ENCODE measurements at places on chromosomes 4 and X.

GRCh38 chr4:122341886-122342285 is 36.9 kb upstream of the ADAD1 start:
- no peak for DNase-seq

GRCh38 chr4:76410636-76411035 is 10.3 kb downstream of the CCDC158 start:
- no peak for DNase-seq

DNA sequence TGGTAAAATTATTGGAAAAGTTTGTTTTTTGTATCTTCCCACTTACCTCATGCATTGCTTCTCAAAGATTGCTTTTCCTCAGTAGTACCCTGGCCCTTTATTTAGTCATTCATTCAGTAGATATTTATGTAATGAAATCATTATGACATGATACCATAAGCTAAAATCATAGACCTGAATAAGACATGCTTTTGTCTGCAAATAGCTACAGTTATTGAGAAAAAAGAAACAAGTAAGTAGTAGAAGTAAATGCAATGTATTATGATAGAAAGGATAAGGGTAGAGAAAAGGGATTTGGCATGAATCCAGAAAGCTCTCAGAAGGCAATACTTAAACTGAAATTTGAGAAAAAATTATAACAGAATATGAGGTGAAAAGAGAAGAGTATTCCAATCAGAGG is 352.5 kb downstream of the GPM6A start:
- DNase-seq: no peak

- DNase-seq: no peak
Measured at GRCh38 chr4:72410158-72410557, 158.9 kb downstream of the ADAMTS3 start.

DNA sequence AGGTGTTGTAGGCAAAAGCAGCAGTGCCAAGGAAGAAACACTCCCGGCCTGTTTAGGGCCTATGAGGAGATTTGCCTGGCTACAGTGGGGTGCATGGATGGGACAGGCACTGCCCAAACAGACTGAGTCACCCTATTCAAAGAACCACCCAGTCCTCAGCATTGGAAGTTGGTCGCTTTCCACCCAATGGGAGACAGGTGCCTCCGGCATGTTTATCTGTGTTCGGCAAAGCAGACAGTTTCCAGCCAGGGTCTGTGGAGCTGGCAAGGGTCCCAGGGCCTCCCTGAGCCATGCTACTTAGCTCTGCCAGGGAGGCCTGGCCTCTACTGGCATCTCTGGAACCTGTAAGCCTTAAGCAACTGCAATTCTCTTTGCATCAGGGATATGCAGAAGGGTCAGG is 165.1 kb upstream of the ATP6AP2 start:
- DNase-seq: no peak

DNA sequence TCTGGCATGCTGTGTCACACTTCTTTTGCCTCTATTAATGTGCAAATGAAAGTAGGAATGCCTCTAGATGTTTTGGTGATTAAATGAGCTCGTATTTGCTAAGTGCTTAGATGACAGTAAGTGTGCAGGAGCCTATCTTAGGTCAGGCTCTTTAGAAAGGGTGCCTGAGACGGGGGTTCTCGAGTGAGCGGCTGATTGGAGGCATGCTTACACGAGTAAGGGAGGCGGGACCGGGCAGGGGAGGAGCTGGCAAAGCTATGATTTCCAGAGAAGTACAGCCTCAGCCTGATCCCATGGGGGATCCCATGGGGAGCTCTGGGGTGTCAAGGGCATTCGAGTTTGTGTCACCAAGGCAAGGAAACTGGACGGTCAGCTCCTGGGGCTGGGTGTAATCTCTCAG is 44.8 kb downstream of the CLDN34 start:
- DNase-seq: no peak

DNA sequence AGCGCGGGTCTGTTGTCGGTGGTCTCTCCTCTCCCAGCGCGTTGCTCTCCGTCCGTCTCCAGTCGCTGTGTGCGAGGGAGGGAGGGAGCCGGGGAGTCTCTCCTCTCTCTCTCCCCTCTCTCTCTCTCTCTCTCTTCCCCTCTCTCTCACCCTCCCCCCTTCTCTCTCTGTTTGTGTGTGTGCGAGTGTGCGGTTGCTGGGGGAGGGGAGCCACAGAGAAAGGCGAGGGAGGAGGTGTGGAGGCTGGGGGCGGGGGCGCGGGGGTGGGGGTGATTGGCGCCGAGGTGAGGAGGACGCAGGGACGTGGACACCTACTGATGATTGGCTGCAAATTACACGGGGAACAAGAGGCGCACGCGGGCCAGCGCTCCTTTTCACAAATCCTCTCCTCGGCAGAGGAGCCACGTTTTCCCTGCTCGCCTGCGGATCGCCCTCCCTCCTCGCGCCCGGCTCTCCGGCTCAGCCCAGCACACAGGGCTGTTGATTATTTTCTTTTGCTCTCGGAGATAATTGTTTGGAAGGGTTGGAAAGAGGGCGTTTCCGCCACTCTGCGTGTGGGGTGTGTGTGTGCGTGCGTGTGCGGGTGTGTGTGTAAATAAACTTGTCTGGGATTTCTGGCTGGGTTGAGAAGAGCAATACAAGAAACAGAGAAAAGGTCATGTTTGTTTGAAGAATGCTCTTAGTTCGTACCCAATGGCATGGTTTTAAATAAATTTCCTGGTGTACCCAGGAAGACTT is at the start of gene CXXC4:
Gene CXXC4 (minus strand): TSS at position 73 of the 738 bp plus-strand sequence. CDS start 3,092 bp downstream, outside the sequence.
- peak; percentile 1 for DNase-seq

DNA sequence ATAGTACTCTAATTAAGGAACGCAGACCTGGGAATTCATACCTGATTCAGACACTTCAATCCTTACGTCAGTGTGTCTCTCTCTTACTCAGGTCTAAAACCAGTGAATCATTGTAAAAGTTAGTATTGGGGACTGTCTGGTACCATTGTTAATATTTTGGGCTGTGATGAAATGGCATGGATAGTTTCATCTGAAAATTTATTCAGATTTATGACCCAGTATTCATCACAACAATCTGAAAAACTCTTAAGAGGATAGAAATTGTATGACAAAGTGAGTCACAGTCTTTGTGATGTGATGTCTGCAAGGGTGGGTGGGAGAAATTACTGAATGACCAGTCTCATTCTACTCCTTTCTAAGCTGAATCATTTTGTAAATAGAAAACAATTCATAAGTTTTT is 10.3 kb downstream of the FGF2 start:
- DNase-seq: no peak

DNA sequence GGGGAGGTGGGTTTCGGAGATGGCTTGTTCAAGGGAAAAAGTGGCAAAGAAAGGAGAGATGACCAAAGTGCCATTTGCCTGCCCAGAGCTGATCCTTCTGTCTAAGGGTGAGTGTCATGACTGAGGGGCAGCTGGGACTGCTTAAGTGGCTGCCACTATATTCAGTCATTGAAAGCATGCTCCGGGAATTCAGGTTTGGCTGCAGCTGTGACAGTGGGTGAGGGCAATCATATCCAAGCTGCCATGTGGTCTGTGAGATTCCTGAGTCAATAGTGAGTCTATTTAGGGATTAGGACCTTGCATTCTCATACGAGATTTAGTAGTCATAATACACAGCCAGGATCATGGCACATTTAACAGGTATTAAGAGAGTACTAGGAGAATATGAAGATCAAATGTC is 138.8 kb upstream of the BANK1 start:
- no peak for DNase-seq

GRCh38 chrX:40065296-40066046 is 32.3 kb downstream of the BCOR start:
- no peak for DNase-seq

GRCh38 chr4:138538743-138539142 is 296.6 kb upstream of the SLC7A11 start:
- no peak for DNase-seq

DNA sequence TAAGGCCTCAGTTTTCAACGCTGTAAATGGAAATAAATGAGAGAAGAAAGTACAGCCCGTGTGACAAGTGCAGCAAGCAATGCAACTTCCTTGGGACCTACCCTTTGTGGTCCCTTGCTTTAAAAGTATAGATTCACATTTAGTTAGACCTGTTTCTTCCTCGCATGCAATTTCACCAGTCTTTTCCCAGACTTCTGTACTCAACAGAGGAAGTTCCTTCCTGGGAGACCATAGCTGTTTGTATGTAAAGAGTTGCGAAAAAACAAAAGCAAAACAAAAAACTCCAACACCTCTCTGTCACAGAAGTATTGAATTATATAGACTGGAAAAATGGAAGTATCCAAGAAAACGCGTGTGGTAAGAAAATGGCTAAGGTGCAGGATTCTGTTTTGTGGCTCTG is 1.1 kb upstream of the IRF2 start:
- no peak for DNase-seq

DNA sequence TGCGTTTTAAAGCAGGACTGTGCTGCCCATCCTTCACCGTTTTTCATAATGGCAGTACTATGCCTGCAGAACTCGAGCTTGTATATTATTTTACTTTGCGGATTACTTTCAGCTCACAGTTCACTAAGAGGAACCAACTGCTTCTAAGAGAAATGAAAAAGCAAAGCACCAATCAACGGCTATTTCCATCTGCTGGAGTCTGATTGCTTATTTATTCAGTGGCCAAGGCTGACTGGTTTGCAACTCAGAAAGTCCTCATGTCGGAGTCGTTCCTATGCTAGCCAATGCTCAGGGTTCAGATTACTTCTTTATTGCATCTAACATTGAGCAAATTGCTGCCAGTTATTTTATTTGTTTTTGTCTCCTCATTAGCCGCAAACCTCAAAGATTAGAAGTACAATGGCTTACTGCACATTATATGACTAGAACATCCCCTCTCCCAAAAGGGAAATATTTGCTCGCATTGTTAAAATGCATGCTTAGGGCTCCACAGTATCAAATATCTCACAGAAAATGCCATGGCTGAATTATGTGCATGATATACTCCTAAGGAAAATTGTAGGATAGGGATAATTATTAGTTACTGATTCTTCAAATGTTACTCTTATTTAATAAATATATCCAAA is 1628.2 kb upstream of the ADGRL3 start:
- no peak for DNase-seq

DNA sequence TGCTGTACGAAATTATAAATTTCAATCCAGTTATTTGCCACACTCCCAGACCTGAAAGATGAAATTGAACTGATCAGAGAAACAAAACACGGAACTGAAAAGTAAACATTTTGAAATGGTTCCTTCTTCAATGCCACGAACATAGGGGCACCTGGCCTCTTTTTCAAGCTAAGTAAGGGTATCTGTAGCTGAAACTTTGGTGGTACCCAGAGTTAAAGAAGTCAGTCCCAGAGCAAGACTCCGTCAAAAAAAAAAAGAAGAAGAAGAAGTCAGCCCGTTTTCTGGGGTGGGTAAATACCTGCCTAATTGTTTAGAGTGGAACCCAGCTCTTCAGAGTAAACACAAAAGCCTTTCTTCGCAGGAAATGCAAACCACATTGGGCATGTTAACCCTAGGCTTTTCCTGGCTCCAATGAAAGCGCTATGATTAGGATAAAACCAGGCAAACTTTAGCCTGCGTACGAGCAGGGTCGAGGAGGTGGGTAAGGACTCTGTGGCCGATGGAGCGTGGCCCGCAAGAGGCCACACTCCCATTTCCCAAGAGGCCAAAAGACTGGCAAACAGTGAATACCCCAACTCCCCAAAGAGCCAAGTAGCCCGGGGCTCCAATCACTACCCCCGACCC is 1.3 kb downstream of the ANTXR2 start:
- no peak for DNase-seq

DNA sequence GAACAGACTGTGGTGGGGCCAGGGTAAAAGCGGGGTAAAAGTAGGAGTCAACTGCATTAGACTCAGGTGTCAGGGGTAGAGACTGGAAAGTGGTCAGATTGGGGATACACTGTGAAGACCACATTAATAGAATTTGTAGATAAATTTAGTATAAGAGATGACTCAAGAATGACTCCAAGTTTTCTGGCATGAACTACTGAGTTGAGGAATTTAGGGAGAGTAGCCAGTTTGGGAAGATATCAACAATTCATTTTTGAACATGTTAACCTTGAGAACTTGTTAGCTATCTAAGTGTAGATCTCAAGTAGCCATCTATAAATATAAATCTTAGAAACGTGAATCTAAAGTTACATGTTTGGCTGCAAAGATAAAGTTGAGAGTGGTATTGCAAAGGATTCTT is 206.9 kb upstream of the HCCS start:
- no peak for DNase-seq

DNA sequence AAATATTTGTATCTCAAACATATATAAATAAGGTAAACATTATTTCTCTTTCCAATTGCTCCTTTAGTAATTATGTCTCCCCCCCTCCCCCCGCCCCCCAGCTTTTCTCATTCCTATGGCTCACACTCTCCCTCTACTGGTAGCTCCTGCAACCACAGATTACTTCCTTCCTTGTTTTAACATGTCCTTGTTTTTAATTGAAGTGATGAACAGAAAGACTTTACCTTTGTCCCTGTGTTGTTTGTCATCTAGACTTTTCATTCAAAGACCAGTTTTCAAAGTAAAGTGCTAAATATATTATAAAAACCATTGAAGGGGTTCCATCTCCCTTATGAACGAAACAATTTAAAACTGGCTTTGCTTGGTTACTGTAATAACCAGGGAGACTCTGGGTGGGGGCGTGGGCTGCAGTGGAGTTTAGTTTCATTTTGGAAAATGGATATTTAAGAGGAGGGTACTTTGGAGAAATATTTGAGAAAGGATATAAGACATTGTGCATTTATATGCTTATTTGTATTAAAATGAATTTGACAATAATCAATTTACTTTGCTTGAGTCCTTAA is 352.9 kb downstream of the RAPGEF2 start:
- no peak for DNase-seq

GRCh38 chr4:181265370-181265769 is 977.8 kb upstream of the TENM3 start:
- no peak for DNase-seq

Data from activated T-helper 1 cell treated with Interleukin-2 at 50 U/mL for 16 hours (primary cell).